NK-92 treated with Interleukin-12 subunit alpha and Interleukin-12 subunit beta, amount 100 ng/mL, for 24 hours (cell line): ENCODE measurements at places on chromosomes 7 and 10.

DNA sequence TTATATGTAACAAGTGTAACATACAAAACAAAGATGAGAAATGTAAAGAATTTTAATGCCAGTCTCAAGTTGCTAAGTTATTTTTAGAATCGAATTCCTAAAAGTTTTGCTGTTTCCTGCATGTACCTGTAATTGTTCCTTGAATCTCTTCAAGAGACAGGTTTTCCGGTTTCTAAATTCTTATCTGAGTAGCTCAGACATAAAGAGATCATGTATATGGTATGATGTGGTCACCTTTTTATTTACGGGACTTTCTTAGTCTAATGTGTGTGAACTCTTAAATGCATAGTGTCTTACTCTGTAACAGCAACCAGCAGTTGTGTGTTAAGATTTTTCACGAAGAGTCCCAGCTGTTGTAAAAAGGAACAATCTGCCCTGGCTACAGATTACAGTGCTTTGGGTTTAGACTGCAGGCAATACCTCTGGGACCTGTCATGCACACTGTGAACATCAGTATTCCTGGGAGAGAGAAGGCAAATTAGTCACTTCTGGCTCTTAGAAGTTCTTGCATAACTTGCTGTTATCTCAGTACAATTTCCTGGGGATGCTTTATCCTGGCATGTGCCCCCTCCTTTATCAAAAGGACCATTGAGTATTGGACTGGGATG, 263.4 kb downstream of the BICC1 start:
- no peak for DNase-seq

DNA sequence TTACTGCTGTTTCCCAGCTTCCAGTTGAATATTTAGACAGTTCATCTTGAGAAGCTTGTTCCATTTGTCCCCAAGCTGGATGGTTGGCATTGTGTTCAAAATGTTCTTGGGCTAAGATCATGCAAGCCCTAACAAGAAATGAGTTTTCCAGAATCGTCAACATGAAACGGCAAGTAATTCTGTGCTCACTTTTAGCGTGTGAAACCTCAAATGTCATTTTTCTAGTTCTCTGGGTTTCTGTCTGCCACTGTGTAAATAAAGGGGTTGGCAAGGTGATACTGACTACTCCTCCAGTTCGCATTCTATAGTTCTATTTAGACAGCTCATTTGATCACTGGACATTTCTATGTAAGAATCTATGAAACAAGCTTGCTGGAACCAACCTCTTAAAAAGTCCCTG, 194.0 kb downstream of the AHR start:
- DNase-seq = no peak

DNA sequence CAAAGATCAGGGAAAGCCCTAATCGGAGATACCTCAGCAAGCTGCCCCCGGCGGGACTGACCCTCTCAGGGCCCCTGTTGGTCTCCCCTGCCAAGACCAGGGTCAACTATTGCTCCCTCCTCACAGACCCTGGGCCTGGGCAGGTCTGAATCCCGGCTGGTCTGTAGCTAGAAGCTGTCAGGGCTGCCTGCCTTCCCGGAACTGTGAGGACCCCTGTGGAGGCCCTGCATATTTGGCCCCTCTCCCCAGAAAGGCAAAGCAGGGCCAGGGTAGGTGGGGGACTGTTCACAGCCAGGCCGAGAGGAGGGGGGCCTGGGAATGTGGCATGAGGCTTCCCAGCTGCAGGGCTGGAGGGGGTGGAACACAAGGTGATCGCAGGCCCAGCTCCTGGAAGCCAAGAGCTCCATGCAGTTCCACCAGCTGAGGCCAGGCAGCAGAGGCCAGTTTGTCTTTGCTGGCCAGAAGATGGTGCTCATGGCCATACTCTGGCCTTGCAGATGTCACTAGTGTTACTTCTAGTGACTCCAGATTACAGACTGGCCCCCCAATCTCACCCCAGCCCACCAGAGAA, 24.1 kb downstream of the TBATA start:
- no peak for DNase-seq

GRCh38 chr7:147584771-147585193, 1005.8 kb upstream of the C7orf33 start:
- DNase-seq = no peak

DNA sequence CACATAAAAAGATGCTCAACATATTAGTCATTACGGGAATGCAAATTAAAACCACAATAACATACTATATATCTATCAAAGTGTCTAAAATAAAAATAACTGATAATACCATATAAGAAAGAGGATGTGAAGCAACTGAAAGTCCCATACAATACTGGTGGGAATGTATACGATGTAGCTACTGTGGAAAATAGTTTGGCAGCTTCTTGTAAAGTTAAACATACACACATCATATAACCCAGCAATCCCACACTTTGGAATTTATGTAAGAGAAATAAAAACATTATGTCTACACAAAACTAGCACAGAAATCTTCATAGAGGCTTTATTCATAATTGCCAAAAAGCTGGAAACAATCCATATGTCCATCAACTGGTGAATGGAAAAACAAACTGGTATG, 10.5 kb upstream of the COMMD3 start:
- no peak for DNase-seq

GRCh38 chr10:4658777-4659176, 167.2 kb upstream of the AKR1E2 start:
- no peak for DNase-seq

DNA sequence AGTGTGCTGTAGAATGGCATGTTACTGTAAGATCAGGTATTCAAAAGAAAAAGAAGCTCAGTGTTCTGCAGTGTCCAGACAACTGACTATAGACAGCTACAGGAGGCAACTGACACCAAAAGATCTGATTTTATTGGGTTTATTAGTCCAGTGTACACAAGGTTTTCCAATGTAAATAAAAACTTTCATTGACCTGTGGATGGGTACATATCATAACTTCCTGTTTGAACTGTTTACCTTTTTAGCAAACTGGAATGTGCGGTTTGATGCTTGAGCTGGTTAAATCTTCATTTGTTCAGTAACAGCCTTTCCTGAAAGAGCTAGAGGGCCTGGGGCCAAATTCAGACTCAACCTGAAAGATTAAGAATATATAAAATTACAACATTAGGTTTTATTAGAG, 172.6 kb upstream of the SP8 start:
- DNase-seq = no peak

- DNase-seq = no peak
These were observed 4.0 kb upstream of the GIMAP8 start for GRCh38 chr7:150446288-150446938.

- no peak for DNase-seq
These were observed 21.0 kb downstream of the PIP4K2A start for GRCh38 chr10:22693371-22693784.

- DNase-seq = no peak
These were observed 618.6 kb upstream of the CNTNAP2 start for GRCh38 chr7:145497911-145498525.
